Left kidney (tissue), 8 donors: ENCODE measurements at places on chromosomes 3 and 15. TPM values are rescaled to one million over a fixed set of nuclear protein-coding genes. Genes with fewer than 3 reads are reported as not detected.
A peak's percentile ranks its signal among the peaks of the same experiment; 100 is the strongest.

CA12 gene
- polyA plus RNA-seq: 151 TPM

DNA sequence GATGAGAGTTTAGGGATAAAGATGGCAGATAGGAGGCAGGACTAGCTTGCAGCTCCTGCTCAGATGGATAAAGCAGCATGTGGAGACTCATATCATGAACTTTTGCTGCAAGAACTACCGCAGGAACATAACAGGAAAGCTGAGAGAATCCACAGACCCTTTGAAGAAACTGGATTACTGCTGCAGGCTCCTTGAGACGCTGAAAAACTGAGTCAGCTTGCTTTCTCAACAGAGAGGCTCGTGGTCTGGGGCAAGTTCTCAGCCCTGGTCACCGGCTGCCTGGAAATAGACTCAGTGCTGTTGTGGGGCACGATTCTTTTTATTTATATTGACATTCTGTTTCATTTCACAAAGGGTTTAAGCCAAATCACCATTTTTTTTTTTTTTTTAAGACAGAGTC is 28.8 kb upstream of the TRIM59 start:
- no peak for DNase-seq

GRCh38 chr15:68808770-68809169 is 11.9 kb downstream of the ANP32A start:
- no peak for DNase-seq

- peak; percentile 18 for DNase-seq
Measured at GRCh38 chr3:3800080-3800455, 837 bp downstream of the LRRN1 start.

DNA sequence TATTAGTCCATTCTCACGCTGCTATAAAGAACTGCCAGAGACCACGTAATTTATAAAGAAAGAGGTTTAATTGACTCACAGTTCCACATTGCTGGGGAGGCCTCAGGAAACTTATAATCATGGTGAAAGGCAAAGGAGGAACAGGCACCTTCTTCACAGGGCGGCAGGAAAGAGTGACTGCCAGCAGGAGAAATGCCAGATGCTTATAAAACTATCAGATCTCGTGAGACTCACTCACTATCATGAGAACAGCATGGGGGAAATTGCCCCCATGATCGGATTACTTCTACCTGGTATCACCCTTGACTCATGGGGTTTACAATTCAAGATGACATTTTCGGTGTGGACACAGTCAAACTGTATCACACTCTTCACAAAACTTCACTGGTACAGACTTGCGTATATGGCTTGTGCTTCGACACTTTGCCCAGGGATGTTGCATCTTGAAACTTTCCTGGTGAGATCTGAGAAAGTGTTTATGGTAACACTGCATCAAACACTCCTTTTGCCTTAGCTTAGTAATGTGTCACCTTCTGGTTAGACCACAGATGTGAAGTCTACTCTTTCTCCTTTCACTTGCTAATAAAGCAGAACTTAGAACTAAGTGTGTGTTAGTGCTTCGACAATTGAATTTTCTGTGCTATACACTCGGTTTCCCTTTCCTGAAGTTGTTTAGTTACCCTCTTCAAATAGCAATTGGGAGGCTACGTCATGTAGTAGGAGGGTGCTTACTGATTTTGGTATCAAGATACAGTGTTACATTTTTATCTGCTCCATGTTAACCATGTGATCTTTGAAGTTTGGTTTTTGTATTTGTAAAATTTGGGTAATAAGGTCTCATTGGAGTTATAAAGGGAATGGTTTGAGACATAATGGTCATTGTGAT is 185.7 kb downstream of the LPP start:
- DNase-seq: no peak

- DNase-seq: no peak
Measured at GRCh38 chr3:12791430-12791829, 5.0 kb upstream of the CAND2 start.

ADGRG7 gene
- polyA plus RNA-seq: not detected

- no peak for DNase-seq
Measured at GRCh38 chr3:130738241-130738640, 8.4 kb downstream of the PIK3R4 start.

MUC13 gene
- not detected for polyA plus RNA-seq

RPL39L gene
- polyA plus RNA-seq: 18.6 TPM

CLEC3B gene
- polyA plus RNA-seq: 11.9 TPM

GOLGA6L10 gene
- polyA plus RNA-seq: 7.8 TPM

GRCh38 chr3:32989171-32989570 is 37.7 kb downstream of the CCR4 start:
- DNase-seq: no peak

DNA sequence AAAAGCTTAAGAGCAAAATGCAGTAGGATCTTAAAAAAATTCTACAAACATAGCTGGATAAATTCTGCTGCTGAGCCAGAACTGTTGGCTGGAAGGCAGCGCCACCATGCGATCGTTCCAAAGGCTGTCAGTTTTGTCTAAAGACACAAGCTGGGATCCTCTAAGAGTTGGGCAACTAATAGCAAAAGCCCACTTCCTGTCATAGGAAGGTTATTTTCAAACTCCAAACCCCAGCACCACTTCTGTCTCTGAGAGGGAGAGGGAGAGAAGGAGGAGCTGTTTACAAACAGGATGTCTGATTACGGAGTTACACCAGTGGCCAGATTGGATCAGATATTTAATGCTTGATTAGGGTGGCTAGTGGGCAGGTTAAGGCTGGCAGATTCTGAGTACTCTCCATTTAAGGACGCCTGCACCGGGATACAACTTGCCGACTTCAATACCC is 44.0 kb downstream of the EIF4E3 start:
- peak; percentile 53 for DNase-seq

DNA sequence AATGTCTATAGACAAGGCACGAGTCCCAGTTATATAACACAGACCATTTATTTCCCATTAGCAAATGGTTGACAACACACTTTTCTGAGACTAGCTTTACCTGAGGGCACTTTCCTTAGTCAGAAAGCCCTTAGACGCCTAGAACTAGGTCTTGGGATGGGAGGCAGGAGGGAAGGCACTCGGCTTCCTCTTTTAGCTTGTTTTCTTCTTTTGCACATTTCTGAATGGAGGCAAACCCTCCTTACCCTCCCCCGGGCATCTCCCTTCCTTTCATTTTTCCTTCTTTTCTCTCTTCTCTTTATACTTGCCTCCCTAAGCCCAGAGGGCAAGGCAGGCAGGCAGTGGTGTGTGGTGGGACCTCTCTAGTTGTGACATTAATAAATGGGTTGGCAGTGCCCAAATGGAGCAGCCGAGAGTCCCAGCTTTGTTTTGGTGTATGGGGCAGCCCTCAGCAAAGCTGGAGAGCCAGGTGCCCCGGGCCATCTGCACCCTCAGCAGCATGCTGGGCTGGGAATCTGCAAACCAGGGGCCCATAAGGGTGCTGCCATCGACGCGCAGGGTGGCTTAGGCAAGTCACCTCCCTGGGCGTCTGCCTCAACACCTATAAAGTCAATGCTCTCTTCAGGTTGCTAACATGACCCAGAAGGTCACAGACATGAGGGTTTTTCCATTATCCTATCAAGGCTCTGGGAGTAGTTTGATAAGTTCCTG is 21.1 kb upstream of the BCL2L10 start:
- no peak for DNase-seq

DNA sequence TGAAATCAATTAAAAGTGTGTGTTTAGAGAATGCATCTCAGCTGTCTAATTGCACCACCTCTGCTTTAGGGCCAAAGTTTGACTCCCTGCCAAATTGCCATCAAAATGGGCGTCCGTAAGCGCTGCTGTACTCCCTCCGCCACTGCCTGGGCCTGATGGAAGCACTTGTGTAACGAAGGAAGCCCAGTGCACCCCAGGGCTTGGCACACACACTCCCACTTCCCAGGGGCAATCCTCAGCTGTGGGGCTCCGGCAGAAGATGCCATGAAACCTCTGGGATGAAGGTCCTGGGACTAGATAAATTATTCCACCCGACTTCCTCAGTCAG is 137.8 kb downstream of the RORA start:
- DNase-seq: no peak

GRCh38 chr3:31399271-31399670 is 133.5 kb upstream of the STT3B start:
- DNase-seq: no peak

- DNase-seq: no peak
Measured at GRCh38 chr3:159904911-159905310, 83.7 kb upstream of the IL12A start.

FAM81A gene
- 30.7 TPM for polyA plus RNA-seq

DNA sequence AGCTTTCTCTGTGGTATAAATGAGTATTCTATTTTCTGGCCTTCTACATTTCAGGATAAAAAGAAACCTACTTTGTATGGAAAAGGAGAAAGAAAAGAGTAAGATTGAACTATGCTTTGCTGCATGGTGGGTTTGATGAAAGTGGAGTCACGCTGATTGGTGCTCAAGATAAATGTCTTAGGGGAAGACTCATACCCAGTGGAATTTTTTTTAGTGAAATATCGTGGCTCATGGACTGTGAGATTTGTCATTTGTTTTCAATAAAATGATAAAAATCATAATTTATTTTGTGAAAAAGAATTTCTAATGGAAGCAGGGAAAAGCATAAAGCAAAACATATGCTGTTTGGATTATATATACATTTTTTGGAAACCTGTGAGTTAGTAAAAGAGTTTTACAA is 292.5 kb downstream of the ZPLD1 start:
- DNase-seq: no peak

GRCh38 chr3:194005930-194006501 is 129.9 kb upstream of the HES1 start:
- DNase-seq: no peak

GRCh38 chr15:99704444-99704838 is 28.8 kb downstream of the LYSMD4 start:
- peak; percentile 90 for DNase-seq

DNA sequence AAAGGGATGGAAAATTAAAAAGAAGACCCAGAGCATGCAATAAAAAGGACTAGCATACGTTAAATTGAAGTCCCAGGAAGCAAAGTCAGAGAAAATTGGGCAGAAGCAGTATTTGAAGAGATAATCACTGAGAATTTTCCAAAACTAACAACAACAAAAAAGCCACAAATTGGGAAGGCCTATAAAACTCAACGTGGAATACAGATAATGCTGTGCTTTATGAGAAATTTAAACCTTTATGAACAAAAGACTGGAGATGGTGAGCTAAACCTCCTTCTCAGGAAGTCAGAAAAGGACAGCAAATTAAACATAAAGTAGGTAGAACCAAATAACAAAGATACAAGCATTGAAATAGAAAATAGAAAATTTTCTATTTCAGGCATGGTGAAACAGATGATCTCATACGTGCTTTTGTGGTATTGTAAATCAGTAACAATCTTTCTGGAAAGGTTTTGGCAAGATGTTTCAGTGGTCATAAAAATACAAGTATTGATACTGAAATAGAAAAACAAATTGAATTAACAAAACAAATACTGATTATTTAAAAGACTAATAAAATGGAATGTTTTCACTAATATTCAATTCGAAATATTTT is 55.6 kb downstream of the LYSMD4 start:
- DNase-seq: no peak

GRCh38 chr3:148229107-148229506 is 468.6 kb upstream of the AGTR1 start:
- no peak for DNase-seq

ANKRD34C gene
- polyA plus RNA-seq: 0.10 TPM

CFAP20DC gene
- 5.4 TPM for polyA plus RNA-seq

SNTN gene
- not detected for polyA plus RNA-seq

DNA sequence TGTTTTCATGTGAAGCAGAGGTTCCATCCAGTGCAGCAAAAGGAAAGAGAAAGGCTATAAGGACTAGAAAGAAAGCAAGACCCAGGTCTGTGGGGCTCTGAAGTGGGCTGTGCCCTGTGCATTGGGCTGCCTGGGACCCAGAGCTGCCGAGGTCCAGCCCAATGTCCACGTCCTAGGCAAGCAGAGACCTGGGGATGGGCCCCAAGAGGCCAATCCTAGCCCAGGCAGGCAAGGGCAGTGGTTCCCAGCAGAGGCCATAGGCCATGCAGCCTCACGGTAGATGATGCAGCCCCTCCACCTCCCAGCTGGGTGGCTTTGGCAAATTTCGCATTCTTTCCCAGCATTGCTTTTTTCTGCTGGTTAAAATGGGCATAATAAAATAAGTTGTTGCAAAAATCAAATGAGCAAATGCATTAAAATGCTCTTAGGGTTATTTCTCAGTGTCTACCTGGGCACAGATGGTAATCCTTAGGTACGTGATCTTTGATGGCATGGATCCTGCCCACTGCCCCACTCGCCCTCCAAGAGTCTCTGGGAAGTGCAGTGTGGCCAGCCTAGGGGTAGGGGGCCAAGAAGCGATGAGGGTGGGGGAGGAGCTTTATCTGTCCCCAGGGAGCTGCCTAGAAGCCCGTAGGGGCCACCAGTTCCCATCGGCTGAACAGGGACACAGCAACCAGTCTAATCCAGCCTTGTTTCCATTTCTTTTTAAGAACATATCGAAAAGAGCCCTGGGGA is 22.3 kb upstream of the GP9 start:
- no peak for DNase-seq

SOX14 gene
- polyA plus RNA-seq: not detected

- no peak for DNase-seq
Measured at GRCh38 chr3:67870477-67870876, 216.1 kb upstream of the SUCLG2 start.

SELENOK gene
- polyA plus RNA-seq: 64.7 TPM

C3orf20 gene
- polyA plus RNA-seq: 0.32 TPM

SPSB4 gene
- polyA plus RNA-seq: 14.8 TPM

DNA sequence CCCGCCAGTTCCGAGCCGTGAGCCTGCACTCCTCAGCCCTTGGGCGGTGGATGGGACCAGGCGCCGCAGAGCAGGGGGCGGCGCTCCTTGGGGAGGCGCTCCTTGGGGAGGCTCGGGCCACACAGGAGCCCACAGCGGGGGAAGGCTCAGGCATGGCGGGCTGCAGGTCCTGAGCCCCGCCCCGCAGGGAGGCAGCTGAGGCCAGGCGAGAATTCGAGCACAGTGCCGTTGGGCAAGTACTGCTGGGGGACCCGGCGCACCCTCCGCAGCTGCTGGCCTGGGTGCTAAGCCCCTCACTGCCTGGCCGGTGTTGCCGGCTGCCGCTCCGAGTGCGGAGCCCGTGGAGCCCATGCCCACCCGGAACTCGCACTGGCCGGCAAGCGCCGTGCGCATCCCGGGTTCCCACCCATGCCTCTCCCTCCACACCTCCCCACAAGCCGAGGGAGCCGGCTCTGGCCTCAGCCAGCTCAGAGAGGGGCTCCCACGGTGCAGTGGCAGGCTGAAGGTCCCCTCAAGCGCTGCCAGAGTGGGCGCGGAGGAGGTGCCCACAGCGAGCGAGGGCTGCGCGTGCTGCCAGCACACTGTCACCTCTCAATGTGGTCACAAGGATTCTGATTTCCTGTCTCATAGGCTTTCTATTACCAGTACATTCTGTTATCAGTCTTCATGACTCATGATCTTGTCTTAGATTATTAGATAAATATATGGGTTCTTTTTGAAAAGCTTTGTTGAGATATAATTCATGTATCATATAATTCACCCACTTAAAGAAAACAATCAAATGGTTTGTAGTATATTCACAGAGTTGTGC is 44.0 kb upstream of the LRIG1 start:
- no peak for DNase-seq

GRCh38 chr3:157073810-157074209 is 86.1 kb downstream of the CCNL1 start:
- no peak for DNase-seq

DNA sequence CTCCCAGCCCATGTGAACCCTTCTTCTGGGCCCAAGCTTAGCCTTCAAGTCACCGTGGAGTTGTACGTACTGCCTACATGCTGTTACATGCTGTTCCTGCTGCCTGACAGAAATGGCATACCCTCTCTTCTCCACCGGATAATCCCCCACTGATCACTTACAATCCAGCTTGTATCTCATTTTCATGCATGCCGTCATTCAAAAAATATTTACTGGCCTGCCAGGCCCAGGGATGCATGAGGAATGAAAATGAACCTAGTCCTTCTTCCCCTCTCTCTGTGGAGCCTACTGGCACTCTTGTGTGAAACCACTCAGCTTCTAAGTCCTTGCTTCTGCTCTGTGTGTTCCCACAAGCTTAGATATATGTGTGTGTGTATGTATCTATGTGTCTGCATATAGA is 60.6 kb downstream of the WNT5A start:
- DNase-seq: no peak
